OCI-LY7 (cell line): ENCODE measurements at places on chromosomes 6 and 20. TPM values are rescaled to one million over a fixed set of nuclear protein-coding genes. Genes with fewer than 3 reads are reported as not detected.

FAXC gene
- total RNA-seq = not detected in 2 replicates

- DNase-seq = no peak
Observed at GRCh38 chr6:12279322-12280091, 10.7 kb upstream of the EDN1 start.

GRCh38 chr20:14219801-14220461 is 117.5 kb downstream of the FLRT3 start:
- DNase-seq = no peak

DNA sequence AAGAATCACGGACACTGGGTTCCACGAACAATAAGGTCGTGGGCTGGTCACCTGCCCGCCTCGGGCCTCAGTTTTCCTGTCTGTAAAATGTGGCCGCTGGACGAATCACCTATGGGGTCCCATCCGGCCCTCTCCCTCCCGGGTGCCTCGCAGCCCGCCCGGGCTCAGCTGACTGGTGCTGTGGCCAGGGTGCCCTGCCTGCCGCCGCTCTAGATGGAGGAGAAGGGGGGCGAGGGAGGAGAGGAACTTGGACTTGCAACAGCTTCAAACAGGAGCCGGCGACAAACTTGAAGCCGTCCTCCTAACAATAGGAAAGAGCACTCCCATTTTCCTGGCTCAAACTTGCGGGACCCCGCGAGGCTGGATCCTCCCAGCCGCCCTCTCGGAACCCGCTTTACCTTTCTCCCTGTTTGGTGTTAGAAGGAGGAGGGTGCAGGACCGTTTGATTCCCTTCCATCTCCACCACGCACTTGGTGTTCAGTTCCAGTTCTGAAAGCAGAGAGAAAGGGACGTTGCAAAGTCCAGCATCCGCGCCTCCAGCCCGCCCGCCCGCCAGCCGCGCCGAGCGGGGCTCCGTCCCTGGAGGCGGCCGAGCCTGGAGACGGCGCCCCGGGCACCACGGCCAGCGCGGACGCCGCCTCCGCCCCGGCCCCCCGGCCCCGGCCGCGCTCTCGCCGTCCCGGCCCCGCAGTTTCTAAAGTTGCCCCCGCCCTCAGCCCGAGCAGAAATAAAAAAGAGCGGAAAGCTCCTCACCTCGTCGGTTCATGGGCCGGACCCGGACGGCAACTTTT is 584 bp downstream of the KIF13A start:
- no peak for DNase-seq

DNA sequence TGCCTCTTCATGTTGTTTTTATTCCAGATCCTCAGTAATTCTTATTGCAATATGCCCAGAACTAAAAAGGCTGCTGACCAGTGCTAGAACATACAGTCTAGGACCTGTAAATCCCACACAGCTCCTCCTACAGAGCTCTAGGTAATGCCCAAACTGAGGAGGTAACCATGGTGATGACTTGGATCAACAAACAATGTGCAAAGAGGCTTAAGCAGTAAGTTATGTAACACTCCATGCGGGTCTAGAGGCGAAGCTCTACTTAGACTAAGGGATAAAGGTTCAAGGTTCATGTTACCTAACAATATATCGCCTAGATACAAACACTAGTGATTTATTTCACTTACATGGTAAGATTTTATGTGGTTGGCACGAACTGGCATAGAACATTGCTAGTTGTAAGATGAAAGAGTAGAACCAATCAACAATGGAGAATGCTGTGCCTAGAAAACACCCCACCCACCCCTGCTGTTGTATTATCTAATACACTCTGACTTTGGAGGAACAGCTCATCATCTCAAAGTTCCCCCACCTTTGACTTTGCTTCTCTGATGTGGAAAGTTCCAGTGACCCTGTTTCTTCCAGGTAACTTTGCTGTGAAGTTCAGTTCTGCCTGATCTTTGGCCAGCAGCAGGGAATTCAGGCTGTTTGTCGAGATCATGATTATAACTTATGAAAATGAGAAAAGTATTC is 242.4 kb downstream of the ALDH8A1 start:
- DNase-seq = no peak

- DNase-seq = no peak
Observed at GRCh38 chr6:158332237-158332636, 20.0 kb downstream of the TULP4 start.

- no peak for DNase-seq
Observed at GRCh38 chr20:60071965-60072364, 113.7 kb downstream of the CDH26 start.

DNA sequence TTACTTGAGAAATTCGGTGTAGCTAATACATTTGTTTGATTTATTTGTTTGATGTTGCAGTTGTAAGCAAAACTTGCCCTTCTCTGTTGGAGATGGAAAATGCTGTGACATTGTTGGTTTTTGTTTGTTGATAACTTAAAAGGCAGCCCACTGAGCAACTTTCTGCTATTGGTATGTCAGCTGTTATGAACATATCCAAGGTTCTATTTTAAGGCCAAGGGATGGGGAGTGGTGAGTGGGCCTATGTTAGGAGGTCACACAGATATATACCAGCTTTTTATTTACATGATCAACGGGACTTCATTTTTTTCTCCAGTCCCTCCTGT is 5.7 kb downstream of the QKI start:
- no peak for DNase-seq

FAM217A gene
- total RNA-seq = not detected in 2 replicates

DNA sequence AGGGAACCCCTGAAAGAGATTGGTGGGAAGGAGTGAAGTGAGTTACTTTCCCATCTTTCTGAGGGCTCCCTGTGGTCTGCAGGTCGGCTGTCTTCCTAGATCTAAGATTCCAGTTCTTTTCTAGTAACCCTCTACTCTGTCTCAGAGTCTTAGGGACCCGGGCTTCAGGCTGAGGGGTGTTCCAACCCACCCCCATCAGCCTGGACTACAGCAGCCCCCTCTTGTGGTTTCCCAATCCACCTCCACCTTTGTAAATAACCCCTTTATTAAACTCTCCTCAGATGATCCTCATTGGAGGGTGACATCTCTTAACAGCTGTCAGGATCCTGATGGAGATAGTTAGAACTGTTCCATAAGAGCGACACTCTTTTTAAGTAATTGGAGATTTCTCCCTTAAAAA is 300.4 kb downstream of the LRFN2 start:
- no peak for DNase-seq

DNA sequence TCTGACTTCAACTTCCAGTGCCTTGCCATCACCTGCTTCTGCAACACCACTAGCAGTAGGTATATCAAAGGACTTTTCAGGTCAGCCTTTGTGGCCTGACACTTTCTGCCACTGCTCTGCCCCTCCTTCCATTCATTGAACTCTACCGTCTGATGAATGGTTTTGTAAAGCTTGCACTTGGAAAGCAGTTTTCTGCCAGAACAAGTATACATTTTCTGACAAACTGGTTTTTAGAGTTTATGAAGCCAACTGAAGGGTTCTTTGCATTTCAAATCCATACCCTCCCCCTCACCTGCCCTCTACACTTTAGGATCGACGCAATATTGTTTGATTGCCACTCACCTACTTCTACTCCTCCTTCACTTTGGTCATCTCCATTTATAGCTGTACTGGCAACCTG is 603.1 kb downstream of the HACE1 start:
- DNase-seq = no peak

- DNase-seq = no peak
Observed at GRCh38 chr6:48735846-48736245, 624.8 kb upstream of the PTCHD4 start.

DNA sequence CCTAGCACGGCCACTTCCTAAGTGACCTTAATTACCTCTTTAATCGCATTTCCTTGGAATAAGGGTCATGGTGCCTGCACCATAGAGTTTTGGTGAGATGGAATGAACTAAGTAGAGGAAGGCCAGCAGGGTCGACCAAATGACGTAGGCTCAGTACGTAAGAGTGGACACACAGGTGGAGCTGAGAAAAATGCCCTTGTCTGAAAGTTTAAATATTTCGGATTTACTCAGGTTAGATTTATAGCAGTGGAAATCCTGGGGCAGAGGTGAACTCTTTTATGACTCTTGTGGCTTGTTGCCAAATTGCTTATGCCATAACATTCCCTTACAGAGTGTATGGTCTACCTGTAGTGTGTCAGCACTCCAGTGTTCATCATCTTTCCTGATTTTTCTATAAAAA is 23.6 kb upstream of the BTBD3 start:
- DNase-seq = no peak

- DNase-seq = no peak
Observed at GRCh38 chr6:91781946-91782345, 1195.1 kb upstream of the MAP3K7 start.

- DNase-seq = no peak
Observed at GRCh38 chr20:60063048-60063451, 104.8 kb downstream of the CDH26 start.

- no peak for DNase-seq
Observed at GRCh38 chr6:97399208-97399607, 116.2 kb upstream of the MMS22L start.

DNA sequence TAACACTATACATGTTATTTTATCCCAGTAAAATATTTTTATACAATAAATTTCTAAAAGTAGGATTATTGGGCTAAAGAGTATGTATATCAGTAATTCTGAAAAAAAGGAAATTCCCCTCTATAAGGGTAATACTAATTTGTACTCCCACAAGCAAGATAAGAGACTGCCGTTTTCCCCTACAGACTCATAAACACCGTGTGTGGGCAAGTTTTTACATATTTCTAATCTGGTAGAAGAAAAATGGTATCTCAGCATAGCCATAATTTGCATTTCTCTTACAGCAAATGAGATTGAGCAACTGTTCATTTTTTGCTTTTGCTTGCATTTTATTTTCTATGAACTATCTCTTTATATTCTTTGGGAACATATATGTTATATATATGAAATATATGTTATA is 26.0 kb upstream of the MYMX start:
- no peak for DNase-seq

MYCT1 gene
- 2.9 and 3.5 TPM in 2 replicates for total RNA-seq

- no peak for DNase-seq
Observed at GRCh38 chr6:143465546-143465945, 14.9 kb downstream of the PEX3 start.

- no peak for DNase-seq
Observed at GRCh38 chr6:67863346-67863745, 771.7 kb upstream of the ADGRB3 start.

GRCh38 chr6:150250826-150251225 is 108.0 kb downstream of the PPP1R14C start:
- no peak for DNase-seq

UTRN gene
- total RNA-seq = 18.1 and 24.8 TPM in 2 replicates

DNA sequence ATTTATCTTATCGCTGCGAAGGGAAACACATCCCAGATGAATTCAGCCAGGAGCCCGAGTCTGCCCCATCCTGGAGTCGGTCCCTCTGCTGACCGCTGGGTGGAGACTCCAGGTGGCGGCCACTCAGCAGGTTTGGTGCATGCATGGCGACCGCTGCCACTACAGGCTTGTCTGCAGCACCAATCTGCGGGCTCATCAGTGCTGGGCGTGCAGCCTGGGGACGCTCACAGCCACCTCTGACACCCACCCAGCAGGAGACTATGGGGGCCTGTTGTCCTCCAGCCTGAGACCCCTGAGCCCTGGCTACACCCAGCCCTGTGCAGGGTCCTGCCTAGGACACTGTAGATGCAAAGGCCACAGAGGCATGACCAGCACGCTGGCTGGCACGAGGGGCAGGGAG is 40.5 kb upstream of the GATA5 start:
- DNase-seq = no peak

FILIP1 gene
- total RNA-seq = not detected in 2 replicates

- no peak for DNase-seq
Observed at GRCh38 chr20:13928901-13929300, 61.5 kb downstream of the SEL1L2 start.

PTK6 gene
- 1.8 and 2.0 TPM in 2 replicates for total RNA-seq

PNPLA1 gene
- not detected in 2 replicates for total RNA-seq

DNA sequence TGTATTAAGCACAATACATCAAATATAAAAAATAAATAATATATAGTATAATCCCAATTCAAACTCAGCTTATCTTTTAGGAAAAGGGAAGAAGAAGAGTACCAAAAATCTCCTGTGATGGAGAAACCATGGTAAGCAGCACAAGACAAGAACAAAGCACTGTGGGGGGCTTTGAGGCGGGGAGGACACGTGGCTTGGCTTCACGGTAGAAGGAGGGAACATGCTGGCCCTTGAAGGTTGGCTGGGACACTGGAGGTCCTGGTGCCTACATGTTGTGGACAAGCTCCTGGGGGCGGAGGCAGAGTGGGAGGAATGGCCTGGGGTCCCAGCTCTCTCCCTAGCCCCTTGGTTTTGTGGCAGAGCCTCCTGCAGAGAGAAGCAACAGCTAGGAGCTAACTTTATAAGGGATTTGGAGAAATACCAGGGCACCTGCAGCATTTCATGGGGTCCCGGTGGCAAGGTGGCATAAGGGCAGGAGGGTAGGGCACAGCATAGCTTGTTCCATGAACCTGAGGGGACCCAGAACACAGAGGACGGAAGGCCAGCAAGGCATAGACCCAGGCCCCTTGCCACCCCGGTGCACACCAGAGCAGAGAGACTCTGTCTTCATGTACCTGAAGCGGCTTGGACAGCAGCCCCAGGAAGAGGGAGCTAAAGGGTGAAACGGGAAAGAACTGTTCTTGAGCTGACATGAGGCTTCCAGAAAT is 72.0 kb downstream of the LY86 start:
- no peak for DNase-seq

DNA sequence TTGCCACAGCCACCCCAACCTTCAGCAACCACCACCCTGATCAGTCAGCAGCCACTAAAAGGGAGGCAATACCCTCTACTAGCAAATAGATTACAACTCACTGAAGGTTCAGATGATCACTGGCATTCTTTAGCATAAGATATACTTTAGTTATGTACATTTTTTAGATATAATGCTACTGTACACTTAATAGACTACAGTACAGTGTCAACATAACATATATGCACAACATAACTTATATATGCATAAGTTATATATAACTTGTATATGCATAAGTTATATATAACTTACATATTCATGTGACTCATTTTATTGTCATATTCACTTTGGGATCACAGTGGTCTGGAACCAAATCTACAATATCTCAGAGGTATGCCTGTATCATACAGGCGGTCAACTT is 61.7 kb downstream of the GMDS start:
- DNase-seq = no peak

OPRL1 gene
- 6.1 and 7.6 TPM in 2 replicates for total RNA-seq

NRN1 gene
- total RNA-seq = 14.1 and 24.8 TPM in 2 replicates

GRCh38 chr20:25017257-25017803 is 24.8 kb upstream of the APMAP start:
- DNase-seq = no peak

PRICKLE4 gene
- total RNA-seq = 1.2 and 2.6 TPM in 2 replicates

- DNase-seq = no peak
Observed at GRCh38 chr6:106790935-106791334, 161.6 kb downstream of the QRSL1 start.

- no peak for DNase-seq
Observed at GRCh38 chr6:98215531-98215930, 618.8 kb upstream of the POU3F2 start.

DNA sequence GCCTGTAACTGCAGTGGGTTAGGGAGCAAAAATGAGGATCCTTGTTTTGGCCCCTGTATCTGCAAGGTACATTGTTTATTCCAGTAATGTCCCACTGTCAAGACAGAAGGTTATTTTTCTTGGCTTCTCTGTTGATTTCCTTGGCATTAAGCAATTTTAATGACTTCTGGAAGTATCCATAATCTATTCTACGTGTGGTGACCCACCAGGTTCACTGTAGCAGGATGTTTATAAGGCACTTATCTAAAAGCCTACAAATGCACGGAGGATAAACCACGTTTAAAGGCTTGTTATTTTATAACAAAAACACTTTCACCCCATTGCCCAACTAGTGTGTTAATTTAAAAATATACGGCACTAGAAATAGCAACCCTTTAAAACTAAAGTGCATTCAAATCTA is 294.9 kb downstream of the LAMA2 start:
- DNase-seq = no peak
